M059J (cell line): ENCODE measurements at places on chromosomes 12 and 14.

DNA sequence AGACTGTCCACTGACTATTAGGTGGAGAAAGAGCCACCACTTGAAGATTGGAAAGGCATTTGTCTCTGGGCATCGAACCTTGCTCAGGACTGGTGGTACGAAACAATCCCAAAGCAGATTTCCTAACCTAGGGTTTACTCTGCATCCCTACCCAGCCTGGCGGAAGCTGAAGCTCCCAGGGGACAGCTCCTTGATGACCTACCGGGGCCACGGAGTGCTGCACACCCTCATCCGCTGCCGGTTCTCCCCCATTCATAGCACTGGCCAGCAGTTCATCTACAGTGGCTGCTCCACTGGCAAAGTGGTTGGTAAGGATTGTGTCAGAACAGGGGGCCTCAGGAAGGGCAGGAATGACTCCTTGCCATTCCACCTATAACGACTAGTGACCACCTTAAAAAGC lies 6.5 kb upstream of the NRL start:
- DNase-seq = no peak

DNA sequence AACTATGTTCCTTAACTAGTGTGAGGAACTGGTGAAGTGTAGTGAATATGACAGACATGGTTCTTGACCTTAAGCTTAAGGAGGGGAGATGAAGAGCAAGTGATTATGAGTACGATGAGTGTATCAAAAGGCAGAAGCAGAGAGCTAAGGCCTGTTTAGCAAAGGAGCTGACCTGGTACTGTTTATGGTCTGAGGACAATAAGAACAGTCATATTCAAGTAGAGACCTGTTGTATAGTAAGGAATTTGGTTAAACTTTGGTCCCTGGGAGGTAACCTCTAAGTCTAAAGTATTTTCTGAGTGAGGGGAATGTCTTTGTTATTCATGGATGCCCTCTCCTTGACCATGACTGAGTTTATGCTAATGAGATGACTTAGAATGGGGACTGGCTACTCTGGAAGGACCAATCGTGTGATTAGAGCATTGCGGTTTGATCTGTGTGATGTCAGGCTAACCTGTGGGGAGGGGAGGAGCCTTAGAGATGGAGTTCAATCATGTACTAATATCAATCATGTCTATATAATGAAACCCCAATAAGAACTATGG lies 389.3 kb downstream of the BMP4 start:
- DNase-seq = peak; percentile 7

DNA sequence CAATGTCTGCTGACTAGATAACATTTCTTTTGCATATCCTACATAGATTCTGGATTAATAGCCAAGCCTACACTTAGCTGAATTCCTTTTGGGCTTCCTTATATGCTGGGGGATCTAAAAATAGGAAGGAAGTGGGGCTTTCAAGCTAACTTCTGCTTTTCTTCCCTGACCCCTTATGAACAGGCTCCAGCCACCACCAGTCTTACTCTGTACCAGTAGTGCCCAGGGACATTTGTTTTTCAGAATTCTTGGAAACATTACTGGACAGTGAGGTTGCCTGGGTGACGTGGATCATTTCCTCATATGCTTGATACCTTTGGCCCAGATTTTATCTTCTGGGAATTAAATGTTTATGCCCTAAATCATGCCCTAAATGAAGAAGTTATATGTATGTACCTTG lies 55.9 kb upstream of the SRRM4 start:
- DNase-seq = no peak

- DNase-seq = no peak
These were observed 90.5 kb downstream of the PPM1A start for GRCh38 chr14:60339571-60339970.

DNA sequence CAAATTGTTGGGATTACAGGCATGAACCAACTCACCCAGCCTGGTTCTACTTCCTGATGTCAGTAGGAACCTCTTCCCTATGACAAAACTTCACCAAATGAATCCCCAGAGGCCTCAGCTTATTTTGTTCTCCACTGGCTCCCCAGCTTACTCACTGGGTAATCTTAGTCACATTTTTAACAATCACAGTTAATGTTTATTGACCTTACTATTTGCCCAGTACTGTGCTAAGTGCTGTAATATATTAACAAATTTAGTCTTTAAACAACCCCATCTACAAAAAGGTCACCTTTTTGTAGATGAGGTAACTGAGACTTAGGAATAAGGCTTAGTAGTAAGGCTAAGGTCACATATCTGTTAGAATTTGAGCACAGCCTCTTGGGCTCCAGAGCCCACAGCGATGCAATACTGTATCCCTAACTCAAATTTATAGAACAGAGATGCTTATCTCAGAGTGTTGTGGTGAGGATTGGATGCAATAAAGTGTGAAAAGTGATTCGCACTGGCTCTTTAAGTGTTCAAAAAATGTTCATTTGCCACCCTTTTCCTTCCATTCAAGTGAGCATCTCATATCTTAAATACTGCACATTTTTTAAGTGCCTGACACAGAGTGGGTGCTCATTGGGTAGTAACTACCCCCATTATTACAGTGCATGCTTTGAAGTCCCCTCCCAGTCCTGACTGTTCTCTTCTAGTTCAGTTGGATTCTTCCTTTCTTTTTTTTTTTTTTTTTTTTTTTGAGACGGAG lies 146.4 kb upstream of the ARHGAP5 start:
- DNase-seq = peak; percentile 83

GRCh38 chr14:42523666-42524065 lies 917.0 kb downstream of the LRFN5 start:
- DNase-seq = peak; percentile 9

- peak; percentile 39 for DNase-seq
These were observed 460 bp upstream of the SYNE2 start for GRCh38 chr14:63852271-63852816.

- DNase-seq = no peak
These were observed 179.0 kb downstream of the CALM1 start for GRCh38 chr14:90575781-90576180.

DNA sequence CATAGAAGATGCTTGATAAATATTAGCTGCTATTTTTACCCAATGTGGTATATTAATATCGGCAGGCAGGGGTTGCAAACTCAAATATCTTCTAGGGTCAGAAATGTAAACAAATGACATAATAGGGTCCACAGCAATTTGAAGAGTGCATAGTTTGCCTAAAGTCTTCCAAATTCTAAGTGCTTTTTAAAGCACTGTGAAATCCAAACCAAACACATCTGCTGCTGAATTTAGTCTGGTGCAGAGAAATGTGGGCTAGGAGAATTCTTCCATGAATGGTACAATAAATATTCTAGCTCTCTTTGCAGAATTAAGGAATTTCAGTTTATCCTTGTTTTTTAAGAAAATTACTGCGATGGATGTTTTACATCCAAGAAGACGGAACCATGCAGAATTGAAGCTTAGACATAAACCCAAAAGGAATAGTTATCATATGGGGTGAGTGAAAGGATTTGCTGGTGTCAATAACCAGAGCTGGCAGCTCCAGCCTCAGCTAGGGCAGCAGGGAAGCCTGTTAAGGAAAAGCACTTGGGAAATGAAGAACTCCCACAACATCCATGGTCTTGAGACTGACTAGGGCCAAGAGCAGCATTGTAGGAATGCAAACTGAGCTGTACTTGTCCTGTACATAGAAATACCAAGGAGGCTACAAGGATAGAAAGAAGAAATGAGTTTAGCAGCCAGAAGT lies 65.5 kb downstream of the PTPRR start:
- DNase-seq = no peak

- DNase-seq = no peak
These were observed 89.3 kb upstream of the TTC7B start for GRCh38 chr14:90905531-90905930.

- DNase-seq = peak; percentile 19
These were observed 1.0 kb downstream of the PRPF39 start for GRCh38 chr14:45084946-45085346.

DNA sequence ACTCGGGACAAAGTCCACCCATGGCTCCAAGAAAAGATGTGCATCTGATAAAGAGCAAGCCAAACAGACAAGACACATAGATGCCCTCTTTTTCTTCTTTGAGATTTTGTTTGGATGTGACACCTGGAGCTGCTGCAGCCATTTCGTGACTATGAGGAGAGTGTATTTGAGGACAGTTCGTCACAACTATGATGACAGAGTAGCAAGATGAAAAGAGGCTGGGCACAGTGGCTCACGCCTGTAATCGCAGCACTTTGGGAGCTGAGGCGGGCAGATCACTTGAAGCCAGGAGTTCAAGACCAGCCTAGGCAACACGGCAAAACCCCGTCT lies 21.5 kb downstream of the LGMN start:
- no peak for DNase-seq

- no peak for DNase-seq
These were observed 23.2 kb upstream of the C12orf76 start for GRCh38 chr12:110071504-110071903.

DNA sequence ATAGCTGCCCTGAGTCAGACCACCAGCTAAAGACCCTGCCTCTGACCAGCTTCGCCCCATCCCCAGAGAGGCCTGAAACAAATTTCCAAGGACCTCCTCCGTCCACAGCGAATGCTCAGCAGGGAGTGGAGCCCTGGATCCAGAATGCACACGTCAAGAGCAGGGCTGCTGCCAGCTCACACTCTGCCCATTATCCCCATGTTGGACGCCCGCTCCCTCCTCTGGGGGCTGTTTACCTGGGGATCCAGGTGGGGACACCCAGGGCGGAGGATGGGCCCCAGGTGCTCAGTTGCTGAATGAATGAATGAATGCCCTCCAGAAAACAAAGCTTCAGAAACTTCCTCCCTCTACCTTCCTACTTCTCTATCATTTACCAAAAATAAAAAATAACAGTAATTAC lies 18.1 kb downstream of the BCL11B start:
- DNase-seq = no peak

DNA sequence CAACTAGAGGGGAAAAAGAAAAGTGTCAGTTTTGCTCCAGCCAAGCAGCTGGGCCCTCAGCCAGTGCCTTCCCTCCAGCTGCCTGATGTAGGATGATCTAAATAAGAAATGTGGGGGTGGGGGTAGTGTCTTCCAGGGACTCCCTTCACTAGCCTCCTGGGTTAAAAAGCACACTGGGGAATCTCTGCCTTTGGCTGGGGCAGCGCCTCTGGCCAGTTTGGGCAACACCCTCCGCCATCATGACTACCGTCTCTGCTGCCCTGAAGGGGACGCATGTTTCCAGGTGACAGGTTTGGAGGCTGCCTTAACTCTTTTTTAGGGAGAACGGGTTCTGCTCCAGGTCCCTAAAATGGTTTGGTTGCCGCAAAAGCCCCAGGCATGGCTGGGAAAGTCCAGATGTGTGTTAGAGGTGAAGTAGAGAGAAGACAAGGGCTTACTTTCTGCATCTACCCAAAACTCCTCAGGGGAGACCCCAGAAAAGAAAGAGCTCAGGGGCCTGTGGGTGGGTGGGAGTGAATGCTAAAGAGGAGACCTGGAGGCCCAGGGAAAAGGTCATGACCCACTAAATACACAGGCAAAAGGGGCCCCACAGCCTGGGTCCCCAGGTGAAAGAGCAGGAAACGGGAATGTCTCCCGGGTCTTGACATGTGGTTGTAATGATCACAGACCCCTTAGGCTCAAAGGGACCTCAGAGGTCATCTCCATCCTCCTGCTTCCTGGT lies 132.8 kb upstream of the CCND2 start:
- DNase-seq = no peak

GRCh38 chr12:82015623-82016347 lies 256.6 kb upstream of the PPFIA2 start:
- no peak for DNase-seq

- peak; percentile 44 for DNase-seq
These were observed 197.0 kb upstream of the PRICKLE1 start for GRCh38 chr12:42786400-42787148.

GRCh38 chr14:53109105-53110041 lies 43.8 kb downstream of the DDHD1 start:
- DNase-seq = no peak

GRCh38 chr14:27075503-27075902 lies 477.7 kb upstream of the NOVA1 start:
- no peak for DNase-seq

GRCh38 chr14:27945512-27945911 lies 821.1 kb upstream of the FOXG1 start:
- DNase-seq = no peak

DNA sequence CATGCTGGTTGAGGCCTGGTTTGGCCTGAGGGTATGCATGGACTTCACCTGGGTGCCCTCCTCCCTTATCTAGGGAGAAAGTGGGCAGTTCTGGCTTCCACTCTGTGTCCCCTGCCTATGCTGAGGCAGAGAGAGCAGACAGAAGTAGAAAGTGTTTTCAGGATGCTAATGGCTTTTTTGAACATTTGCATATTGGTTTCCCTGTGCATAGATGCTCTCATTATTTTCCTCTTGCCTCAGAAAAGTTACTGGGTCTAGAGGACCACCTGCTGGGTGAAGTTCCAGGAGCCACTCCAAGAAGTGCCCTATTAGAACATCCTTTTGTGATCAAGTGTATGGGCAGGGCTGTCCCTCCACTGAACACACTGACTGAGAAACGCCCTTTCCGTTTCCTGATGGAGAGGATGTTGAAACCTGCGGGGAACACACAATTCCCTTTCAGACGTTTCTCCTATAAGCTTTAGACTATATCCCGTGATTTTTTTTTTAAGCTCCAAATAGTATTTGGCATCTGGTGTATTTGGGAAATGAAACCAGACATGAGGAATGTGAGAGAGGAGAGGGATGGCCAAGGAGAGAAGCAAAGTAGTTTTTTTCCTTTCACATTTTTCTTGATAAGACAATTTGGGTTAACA lies 66.6 kb downstream of the DAAM1 start:
- no peak for DNase-seq

DNA sequence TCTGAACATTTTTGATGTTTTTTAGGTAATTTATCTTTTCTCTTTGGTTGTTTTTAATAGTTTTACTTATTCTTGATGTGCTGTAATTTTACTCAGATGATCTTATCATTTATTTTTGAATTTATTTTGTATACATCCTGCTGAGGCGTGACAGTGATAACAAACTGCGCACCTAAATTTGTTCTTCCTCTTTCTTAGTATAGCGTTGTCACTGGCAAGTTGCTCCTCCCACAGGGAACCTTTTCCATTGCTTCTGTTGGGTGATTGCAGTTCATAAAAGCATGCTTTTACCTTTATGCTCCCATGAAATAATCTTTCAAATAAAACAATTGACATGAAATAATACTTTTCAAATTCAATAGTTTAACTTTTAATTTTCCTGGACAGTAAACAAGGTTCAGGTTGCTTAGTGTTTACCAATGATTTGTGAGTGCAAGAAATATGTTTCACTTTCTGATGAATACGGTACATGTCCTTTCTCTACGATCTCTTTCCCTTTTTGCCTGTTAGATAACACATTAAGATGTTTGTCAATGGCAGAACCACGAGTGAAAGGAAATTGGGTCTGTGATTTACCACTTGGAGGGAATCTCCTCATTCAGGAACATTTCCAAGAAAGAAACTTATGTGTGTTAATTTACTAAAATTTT lies 223.3 kb downstream of the CCDC91 start:
- DNase-seq = no peak

- DNase-seq = peak; percentile 8
These were observed 166.5 kb upstream of the GSC start for GRCh38 chr14:94936401-94936892.

GRCh38 chr12:80033448-80033847 lies 65.9 kb upstream of the OTOGL start:
- peak; percentile 86 for DNase-seq

DNA sequence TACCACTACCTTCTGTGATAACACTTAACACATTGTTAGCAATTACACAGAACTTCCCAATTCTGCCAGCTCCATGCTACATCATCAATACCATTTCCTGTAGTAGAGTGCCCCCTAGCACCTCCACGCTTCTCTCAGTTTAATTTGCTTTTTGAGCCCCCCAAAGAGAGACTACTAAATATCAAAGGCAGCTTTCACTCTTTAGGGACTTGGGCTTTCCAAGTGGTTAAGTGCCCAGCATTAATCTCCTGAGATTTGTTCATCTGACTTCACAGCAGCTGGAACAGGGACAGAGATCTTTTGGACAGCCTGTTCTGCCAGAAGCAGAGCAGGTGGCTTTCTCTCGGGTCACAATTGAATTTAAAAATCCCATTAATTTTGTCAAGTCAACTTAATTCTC lies 954.9 kb downstream of the DIO2 start:
- DNase-seq = no peak
